Stimulated activated CD8-positive, alpha-beta memory T cell treated with anti-CD3 and anti-CD28 coated beads, Interleukin-4, amount 100 ng/mL, for 4 hours (primary cell): ENCODE measurements at places on chromosomes 3 and 15.

GRCh38 chr3:46881596-46882376 lies 4.3 kb downstream of the PTH1R start:
- no peak for DNase-seq

GRCh38 chr3:186962445-186962844 lies 32.1 kb downstream of the ST6GAL1 start:
- no peak for DNase-seq

DNA sequence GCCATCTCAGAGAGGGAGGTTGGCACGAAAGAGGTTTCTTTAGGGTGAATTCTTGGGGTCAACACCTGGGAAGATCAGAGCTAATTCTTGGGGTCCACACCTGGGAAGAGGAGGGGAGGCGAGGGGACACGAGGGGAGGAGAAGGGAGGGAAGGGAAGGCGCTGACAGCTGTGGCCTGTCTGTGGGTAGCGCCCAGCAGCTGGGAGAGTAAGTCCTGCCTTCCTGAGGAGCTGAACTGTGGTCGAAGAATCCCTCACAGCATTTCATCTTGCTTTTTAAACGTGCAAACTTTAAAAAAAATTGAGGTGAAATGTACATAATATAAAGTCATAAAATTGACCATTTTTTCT lies 63.2 kb upstream of the CGNL1 start:
- no peak for DNase-seq

- no peak for DNase-seq
Observed at GRCh38 chr3:59318881-59319280, 269.1 kb upstream of the CFAP20DC start.

GRCh38 chr3:138338811-138339210 lies 9.2 kb upstream of the NME9 start:
- no peak for DNase-seq

DNA sequence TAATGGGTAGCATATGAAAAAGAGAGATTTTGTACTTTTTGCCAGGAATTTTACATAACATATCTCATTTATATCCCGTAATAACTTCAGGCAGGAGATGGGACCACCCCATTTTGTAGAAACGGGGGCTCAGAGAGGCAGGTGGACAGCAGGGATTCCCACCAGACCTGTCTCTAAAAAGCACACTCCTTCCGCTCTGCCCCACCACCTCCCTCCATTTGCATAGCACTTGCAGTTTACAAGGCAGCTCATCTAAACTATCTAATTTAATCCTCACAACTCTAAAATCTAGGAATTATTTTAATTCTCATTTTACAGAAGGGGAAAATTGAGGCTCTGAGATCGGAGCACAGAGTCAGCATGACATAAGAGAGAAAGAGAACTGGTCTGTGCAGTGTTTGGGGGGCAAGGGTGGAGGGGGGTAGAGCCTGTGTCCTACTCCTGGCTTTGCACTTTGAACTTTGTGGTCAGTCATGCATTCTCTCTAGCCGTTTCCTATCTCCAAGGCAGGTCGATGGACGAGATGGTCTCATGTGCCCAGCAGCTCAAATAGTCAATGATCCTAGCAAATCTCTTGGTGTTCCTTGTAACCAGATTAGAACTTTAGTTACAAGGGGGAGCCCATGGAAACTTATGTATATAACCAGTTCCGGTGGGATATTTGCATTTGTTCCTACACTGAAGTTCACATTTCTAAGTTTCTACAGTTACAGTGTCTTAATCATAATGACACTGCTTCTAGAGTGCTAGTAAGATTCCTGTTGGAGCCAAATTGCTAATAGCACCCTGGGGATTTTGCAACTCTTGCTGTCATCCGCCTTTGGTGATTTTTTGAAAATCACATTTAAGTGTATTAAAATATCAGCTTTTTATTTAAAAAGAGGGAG lies 18.6 kb downstream of the CRYGS start:
- no peak for DNase-seq

GRCh38 chr3:172478116-172478515 lies 29.9 kb upstream of the GHSR start:
- DNase-seq: no peak

- no peak for DNase-seq
Observed at GRCh38 chr3:3316521-3316920, 137.0 kb upstream of the CRBN start.

- DNase-seq: no peak
Observed at GRCh38 chr3:32684029-32684799, 774 bp upstream of the CNOT10 start.

DNA sequence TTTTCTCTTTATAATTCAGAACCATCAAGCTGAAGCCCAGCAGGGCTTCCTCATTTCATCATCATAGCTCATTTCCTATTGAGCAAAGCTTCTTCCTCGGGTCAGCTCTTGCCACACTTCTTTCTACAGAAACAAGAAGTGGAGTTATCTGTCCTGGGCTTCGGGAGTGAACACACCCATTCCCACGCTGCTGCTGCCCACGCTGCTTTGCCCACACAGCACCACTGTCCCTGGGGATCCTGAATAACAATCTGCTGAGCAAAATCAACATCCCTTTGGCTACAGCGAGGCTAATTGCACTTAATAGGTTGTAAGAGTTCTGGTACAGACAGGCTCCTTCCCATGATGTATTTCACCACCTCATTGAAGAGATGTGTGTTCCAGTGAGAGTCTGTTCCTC lies 23.7 kb downstream of the CEP19 start:
- no peak for DNase-seq

- DNase-seq: no peak
Observed at GRCh38 chr15:68795298-68795848, 25.3 kb downstream of the ANP32A start.

GRCh38 chr15:70420086-70420947 lies 322.6 kb upstream of the TLE3 start:
- DNase-seq: no peak

GRCh38 chr3:129615751-129616281 lies 9.3 kb upstream of the PLXND1 start:
- DNase-seq: no peak

DNA sequence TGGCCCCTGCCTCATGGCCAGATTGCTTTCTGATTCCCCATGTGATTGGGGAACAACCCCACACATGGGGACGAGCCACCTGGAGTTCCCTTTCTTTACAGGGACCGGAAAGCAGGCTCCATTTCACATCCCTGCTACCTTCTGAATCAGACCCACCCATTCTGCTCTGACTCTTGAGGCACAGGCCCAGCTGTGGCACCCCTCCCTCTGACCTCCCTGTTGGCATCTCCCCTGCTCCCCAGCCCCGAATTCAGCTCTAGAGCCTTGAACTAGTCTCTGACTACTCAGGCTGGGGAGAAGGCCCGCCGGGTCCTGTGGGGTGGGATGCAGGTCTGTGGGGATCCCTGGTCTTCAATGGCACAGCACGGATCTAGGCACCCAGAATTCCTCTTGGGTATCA lies 12.1 kb downstream of the FAM3D start:
- DNase-seq: no peak

GRCh38 chr3:23159929-23160328 lies 43.2 kb upstream of the UBE2E2 start:
- DNase-seq: no peak

GRCh38 chr3:150412561-150413231 lies 4.6 kb downstream of the TSC22D2 start:
- DNase-seq: no peak

- DNase-seq: no peak
Observed at GRCh38 chr15:75751891-75752290, 39.2 kb upstream of the CSPG4 start.

GRCh38 chr15:59178151-59178695 lies 28.4 kb upstream of the LDHAL6B start:
- DNase-seq: no peak

- DNase-seq: no peak
Observed at GRCh38 chr3:141575879-141576743, 89.3 kb downstream of the RASA2 start.

GRCh38 chr3:66338927-66339326 lies 118.1 kb downstream of the SLC25A26 start:
- DNase-seq: no peak

GRCh38 chr15:68083463-68083862 lies 29.3 kb downstream of the PIAS1 start:
- no peak for DNase-seq

DNA sequence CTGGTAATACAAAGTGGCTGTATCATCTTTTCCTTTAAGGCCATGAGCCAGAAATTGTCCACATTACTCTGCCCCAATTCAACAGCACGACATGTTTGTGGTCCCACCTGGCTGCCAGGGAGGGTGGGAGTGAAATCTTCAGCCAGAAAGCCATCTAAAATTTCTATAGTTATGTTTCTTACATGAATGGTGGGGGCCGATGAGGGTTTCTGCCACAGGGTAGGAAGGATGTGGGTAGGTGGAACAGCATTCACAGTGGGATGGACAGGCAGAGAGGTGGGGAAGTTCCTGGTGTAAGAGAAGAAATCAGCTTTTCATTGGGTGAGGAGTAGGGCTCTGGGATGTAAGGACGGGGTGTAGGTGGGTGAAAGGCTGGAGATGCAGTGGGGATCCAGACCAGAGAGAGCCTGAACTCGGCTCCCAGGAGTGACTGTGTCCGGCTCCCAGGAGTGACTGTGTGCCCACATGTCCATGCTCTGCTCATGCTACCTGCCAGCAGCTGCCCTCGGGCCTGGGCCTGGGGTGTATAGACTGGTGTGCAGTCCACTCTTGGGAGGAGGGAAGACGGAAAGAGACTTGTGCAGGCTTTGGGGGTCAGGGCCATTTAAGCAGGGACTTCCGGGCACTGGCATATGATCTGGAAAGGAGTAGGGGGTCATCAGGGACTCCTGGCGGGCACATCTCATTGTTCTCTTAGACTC lies 3.8 kb upstream of the FBLN2 start:
- DNase-seq: no peak

GRCh38 chr3:8980756-8981257 lies 17.5 kb upstream of the RAD18 start:
- no peak for DNase-seq
